ENCODE measurements at places on chromosomes 4 and X. TPM values are rescaled to one million over a fixed set of nuclear protein-coding genes. Genes with fewer than 3 reads are reported as not detected.

DNA sequence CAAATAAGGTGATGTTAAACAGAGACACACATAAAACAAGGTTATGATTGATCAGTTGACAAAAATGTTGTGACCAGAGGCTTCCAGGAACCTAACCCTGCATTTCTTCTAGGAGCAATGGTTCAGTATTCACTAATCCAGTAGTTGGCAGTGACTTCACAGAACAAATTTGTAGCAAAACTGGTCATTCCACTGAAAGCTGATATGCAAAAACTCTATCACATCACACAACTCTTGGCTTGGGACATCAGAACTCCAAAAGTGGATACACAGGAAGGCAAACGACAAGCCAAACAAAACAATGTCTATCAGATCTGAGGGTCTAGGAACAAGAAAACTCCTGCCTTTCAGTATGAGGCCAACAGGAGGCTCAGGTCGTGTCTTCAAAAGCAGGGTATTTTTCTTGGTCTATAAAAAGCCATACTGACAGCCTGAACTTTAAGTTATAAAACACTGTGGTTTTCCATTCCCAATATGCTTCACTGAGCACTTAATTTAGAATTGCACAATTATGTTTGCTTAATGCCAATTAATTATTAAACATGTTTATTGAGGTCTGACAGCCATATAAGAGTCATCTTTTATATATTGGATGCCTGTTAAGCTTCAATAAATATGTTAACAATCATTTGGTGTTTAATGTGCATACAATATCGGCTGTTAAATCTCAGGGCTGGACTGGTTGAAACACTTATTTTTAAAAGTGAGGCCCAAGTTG is 45.6 kb downstream of the SOD3 start:
- DNase-seq: no peak

CCDC160 gene
- total RNA-seq: not detected

- no peak for DNase-seq
Observed at GRCh38 chrX:14357314-14357713, 172.0 kb upstream of the GLRA2 start.

GRCh38 chrX:131843987-131844386 is 179.1 kb upstream of the STK26 start:
- no peak for DNase-seq

- no peak for DNase-seq
Observed at GRCh38 chr4:65669111-65670019, 924 bp downstream of the EPHA5 start.

ARAP2 gene
- total RNA-seq: 70.7 TPM

GRCh38 chrX:31266203-31267076 is 194.6 kb upstream of the FTHL17 start:
- DNase-seq: peak; percentile 17

CLDN34 gene
- not detected for total RNA-seq

ARMCX2 gene
- total RNA-seq: 2.1 TPM

DNA sequence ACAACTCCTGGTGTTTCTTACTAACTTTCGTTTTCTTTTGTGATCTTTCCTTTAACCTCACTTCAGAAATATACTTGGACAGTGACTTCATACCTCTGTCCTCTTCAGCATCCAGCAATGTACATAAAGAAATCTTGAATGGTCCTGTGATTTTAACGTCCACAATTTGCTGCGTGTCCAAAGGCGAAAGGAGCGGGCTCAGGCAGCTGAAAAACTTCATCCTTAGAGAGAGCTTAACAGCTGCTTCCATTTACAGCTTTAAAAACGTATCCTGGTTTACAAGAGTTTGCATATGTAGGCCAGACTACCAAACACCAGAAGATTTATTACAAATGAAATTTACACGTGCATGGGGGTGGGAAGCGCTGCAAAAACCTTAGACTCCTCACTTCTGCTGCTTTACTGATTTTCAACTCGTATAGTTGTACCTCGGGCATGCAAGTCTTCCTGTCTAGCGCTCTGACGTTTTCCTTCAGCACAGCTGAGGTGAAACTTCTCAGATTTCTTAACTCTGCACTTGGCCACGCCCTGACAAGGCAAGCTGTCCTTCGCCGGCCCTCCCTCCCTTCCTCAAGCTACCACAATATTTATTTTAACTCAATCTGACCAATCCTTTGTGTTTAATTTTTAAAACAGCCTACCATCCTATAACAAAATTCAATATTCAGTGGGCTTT is 406.4 kb downstream of the FAM47A start:
- no peak for DNase-seq

GRCh38 chr4:152467101-152467500 is 68.8 kb downstream of the FBXW7 start:
- no peak for DNase-seq
